ENCODE measurements at places on chromosomes 12 and 14.

DNA sequence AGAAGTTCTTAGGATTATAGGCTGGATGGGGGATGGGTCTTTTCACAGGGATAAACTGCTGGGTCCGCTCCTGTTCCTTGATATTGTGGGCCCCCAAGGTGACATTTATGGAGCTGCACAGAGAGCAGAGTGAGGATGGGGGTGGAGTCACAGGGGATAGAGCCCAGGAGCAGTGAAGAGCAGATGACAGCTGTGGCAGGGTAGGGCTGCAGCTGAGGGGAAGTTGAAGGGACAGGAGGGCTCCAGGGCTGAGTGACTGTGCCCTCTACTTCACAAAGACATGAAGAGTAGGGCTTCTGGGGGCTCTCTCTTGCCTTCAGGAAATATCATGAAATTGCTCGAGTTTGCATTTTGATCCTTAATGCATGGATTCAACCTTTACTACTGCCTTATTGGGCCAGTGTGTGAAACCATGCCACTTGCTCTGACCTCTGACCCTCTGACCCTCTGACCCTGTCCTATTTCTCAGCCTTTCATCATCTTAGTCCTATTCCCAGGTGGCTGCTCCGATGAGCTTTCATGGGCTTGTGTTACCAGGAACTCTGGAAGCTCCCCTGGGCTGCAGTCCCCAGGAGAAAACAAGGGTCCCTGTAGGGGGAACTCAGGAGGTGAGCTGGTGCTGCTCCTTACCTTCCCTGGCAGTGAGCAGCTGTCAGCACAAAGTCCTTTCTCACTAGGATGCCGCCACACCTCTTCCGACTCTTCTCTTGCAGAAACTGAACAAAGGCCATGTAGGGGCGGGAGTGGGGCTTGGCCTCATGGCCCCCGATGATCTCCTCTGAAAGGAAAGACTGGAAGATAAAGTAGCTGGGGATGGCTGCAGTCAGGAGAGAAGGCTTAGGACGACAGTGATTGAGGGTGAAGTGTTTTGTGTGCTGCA is 1.6 kb downstream of the GZMH start:
- no peak for DNase-seq

GRCh38 chr12:13000616-13000924 is 505 bp upstream of the HEBP1 start:
- DNase-seq = peak; percentile 67

DNA sequence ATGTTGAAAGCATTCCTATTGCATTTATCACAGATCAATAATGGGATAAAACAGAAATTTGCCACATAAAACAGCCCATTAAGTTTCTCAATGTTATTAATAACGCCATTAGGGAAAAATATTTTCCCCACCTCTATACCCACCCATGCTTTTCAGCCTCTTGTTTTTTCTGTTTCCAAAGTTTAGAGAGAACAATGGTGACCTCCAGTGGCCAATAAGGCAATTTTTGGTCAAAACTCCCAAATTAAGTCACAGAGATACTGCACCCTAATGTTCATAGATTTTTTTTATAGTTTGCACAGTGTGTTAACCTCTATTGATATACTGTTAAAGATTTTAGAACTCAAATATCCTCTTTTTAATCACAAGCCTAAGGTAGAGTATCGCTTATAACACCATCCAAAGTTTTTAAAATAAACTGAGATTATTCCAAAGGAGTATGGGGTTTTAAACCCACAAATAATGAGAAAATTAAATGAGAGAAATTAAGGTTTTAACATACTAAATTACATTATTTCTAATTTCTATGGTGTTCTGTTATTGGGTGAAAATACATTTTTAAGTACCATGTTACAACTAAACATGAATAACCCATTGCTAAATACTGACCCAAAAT is 184.7 kb upstream of the DCN start:
- DNase-seq = no peak

DNA sequence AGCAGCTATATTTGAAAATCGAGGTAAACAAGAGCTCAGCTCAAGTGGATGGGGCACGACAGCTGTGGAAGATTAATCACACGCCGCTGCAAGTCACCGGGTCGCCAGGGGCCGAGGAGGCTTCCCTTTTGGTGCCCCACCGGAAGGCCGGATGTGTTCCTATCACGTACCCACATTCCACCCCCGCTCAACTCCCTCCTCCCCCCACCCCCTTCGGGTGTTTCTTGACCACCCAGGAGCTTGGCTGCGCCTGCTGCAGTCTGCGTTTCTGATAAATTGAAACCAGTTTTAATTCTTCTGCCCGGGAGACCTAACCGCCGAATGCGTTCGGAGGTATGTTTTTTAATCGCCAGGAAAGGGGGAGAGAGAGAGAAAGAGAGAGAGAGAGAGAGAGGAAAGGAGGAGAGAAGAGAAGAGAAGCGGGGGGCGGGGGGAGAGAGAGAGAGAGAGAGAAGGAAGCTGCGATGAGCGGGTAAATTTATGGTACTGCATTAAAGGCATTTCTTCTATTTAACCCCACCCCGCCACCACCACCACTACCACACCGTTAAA is 1.8 kb downstream of the SLC8A3 start:
- DNase-seq = no peak

- no peak for DNase-seq
These were observed 144.5 kb upstream of the DYRK2 start for GRCh38 chr12:67504026-67504425.

DNA sequence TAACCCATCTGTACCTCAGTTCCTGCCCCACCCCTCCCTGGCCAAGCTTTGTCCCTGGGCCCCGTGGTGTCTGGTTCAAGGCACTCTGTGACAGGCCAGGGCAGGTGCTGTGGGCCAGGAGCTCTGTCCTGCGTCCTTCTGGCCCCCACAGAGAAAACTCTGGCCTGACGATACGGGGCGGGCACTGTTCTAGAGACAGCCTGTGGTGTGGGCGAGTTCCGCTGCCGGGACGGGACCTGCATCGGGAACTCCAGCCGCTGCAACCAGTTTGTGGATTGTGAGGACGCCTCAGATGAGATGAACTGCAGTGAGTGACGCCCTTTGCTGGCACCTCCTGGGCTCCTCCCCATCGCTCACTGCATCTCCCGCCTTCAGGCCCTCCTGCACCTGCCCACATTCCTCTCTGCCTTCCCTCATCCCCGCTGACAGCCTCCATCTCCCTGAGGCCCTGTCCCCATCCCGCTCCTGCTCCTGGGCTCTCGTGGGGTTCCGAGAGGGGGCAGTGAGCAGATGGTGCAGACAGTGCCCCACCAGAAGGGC is 22.8 kb upstream of the NXPH4 start:
- DNase-seq = no peak

GRCh38 chr12:126952096-126953007 is 1314.6 kb upstream of the TMEM132C start:
- no peak for DNase-seq

DNA sequence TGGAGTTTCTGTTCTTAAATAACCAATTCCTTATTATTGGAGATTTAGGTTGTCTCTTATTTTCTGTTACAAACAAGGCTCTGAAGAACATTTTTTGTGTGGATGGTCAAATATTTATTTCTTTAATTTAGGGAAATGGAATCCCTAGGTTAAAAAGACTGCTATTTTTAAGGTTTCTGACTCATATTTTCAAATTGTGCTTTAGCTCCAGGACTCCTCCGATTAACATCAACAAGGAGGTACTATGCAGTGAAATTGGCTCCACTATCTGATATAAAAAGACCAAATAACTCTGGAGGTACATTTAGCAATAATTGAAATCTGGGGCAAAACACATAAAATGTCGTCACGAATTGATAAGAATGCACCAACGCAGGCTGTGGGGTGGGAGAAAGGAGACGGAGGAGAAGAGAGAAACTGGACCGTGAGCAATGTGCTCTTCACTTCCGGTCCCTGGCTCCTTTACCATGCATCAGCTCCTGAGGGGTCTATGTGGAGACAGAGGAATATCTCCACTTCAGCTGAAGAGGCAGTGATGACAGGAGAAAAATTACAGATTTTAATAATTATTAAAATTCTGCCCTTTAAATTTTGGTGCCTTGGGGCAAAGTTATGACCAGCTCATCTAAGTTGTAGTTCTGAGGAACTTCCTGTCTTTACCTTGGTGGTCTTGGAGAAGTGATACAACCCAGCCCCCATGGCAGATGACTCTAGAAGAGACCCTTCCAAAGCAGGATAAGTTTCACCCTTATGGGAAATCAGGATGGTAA is 90.2 kb upstream of the BTG1 start:
- no peak for DNase-seq

GRCh38 chr12:109863847-109864712 is 16.3 kb downstream of the GLTP start:
- no peak for DNase-seq

DNA sequence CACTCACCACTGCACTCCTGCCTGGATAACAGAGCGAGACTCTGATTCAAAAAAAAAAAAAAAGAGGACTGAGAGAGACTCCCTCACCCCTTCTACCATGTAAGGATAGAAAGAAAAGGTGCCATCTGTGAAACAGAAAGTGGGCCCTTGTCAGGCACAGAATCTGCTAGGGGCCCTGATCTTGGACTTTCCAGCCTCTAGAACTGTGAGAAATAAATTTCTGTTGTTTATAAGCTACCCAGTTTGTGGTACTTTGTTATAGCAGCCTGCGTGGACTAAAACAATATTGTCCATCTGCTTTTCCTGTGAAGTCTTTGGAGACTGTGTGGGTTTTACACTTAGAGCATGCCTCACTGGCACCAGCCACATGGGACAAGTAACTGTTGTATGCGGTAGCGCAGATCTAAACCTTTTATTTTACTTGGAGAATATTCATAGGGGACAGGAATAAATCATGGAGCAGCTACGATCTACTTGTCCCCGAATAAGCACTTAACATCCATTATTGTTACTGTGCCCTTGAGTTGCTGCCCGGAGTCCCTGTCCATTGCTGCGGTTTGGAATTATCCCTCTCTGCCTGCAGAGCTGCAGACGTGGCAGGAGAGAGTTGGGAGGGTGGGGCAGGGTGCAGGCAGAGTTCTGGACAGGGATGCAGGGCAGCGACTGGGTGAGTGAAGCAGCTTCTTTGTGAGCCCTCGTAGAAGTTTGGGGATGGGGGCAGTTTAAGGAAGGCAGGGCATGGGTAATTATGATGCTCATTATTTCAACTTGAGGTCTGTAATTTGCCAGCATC is 52.4 kb upstream of the STON2 start:
- DNase-seq = peak; percentile 70

- DNase-seq = no peak
These were observed 39.0 kb downstream of the SLCO1B1 start for GRCh38 chr12:21169878-21170472.

DNA sequence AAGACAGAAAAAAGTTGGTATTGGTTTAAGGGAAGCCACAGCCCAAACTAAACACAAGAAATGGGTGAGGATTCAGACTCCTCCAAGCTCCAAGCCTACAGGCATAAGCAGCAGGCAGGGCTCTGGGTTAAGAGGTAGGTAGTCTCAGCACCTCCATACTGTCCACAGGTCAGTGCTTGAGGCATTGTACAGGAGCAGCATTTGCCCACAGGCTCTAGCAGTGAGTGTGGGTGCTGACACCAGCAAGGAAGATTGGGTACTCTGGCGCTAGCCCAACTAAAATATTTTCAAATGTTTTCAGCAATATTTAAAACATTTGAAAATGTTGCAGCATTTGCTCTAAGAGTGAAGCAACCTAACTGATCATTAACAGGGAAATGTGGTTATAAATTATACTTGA is 33.1 kb downstream of the FERMT2 start:
- DNase-seq = no peak

GRCh38 chr14:61472801-61473376 is 151.5 kb downstream of the PRKCH start:
- DNase-seq = no peak

DNA sequence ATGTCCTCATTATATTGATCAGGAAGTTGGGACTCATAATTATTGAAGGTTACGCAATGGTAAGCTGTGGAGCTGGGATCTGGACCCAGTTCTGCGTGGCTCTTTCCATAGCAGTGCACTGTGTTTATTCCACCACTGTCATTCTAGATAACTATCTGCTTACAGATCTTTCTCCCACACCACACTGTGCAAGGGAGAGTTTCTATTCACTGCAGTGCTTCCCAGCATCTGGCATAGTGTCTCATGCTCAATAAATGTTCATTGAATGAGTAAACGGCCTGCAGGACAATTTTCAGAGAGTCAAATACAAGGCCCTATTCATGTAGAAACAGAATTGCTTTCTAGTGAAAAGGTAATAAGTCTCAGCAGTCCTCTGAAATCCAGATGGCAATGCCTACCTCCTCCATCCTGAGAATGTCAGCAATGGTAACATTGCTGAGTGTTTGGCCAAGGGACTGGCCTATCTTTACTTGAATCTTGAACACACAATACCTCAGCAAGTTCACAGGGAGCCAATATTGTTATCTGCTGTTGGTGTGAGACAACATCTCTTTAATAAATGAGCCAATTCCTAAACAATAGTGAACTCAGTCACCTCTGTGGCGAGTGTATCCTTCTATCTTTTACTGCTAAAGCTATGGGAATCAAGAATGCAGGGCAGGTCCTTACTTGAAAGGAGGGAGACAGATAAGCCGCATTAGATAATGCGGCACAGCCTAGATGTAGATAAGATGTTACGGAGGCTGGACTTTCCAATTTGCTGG is 332.4 kb upstream of the PRICKLE1 start:
- DNase-seq = no peak

Measured in NCI-H187 (cell line).